AG08396 (cell line): ENCODE measurements at places on chromosomes 4 and X.

- DNase-seq: no peak
Observed at GRCh38 chrX:154698630-154699248, 45.4 kb upstream of the CTAG2 start.

DNA sequence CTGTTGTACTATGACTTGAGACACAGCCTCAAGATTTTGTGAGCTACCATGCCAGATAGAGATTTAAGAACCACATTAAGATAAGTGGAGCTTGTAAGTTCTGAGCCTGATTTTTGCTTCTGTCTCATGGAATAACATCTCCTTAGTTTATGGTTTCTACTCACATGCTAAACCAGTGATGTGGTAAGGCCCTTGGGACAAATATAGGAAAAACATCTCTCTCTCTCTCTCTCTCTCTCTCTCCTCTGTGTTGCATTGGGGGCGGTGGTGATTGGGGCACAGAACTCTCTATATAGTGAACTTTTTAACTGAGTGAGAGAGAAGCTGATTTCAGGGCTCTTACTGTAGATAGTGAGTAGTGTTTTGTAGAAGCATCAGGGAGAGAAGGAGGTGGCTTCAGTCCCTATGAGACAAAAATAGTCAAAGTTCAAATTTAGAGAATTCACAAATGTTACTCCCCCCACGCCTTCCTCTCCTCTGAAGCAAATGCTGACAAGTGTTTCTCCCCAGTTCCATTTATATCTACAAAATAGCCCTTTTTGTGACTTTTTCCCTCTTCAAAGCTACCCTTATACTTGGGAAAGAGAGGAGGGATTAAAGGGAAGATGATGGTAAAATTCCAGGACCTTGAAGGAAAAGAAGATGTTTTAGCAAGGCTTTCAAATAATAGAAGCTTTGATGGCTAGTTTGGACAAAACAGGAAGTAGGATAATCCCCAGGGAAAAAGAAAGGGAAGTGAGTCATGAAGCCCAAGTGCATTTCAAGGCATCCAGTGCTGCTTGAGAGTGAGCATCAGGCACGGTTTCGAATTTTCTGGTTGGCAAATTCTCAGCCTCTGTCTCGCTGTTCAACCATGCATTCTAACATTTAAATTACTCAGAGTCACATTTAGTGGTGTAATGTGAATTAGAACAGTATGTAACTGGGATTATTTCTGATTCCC lies 134.3 kb upstream of the AP1S2 start:
- DNase-seq: peak; percentile 34

DNA sequence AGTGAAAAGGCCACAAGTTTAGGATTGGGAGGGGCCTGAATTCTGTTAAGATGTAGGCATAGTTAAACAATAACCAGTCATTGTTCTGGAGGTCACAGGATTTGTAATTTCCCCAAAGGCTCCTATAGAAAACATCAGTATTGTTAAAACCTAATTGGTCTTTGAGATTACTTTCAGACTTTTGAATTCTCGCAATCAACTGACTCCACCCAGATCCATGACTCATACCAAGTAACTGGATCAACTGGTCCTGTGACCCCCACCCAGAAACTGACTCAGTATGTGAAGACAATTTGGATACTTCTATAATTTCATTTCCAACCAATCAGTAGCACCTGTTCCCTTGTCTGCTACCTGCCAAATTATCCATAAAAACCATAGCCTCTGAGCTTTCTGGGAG lies 28.4 kb downstream of the MAGEB16 start:
- no peak for DNase-seq

DNA sequence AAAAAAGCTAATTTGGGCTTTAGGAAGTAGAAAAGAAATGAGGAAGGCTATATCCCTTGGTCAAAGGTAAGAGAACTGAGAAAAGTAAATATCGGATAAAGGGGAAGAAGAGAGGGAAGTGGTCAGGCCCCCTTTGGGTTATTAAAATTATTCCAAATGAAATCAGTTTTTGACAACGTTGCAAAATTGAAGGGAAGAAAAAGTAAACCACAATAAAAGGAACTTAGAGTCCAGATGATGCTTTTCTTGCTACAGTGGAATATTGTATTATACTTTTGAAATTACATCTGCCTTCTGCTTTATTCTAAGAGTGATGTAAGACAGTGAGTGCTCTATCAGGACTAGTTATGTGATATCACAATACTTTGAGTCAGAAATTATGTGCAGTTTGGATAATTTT lies 59.4 kb upstream of the RBPJ start:
- DNase-seq: no peak

DNA sequence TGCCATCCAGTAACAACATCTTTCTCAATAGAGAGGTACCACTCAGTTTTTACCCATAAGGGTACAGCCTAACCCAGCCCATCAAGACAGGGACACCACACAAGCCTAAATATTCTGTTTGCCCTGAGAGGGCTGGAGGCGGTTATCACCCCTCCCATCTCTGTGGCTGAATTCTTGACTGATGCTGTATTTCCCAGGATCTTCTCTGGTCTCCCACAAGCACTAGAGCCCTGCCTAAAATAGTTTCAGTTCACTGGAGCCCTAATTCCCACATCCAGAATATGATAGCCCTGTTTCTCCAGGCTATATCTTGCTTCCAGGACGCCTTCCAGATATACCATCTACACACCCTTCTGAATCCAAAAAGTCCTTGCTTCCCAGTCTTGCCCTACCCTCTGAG lies 91.6 kb upstream of the NMU start:
- no peak for DNase-seq

GRCh38 chrX:13090339-13091110 lies 46.1 kb upstream of the FAM9C start:
- no peak for DNase-seq

- no peak for DNase-seq
Observed at GRCh38 chrX:104254442-104255115, at the start of gene ESX1. Gene ESX1 (minus strand): TSS chrX:104254933. CDS start chrX:104254849, 84 bp downstream.

GRCh38 chr4:48248559-48248953 lies 21.1 kb downstream of the TEC start:
- DNase-seq: no peak

DNA sequence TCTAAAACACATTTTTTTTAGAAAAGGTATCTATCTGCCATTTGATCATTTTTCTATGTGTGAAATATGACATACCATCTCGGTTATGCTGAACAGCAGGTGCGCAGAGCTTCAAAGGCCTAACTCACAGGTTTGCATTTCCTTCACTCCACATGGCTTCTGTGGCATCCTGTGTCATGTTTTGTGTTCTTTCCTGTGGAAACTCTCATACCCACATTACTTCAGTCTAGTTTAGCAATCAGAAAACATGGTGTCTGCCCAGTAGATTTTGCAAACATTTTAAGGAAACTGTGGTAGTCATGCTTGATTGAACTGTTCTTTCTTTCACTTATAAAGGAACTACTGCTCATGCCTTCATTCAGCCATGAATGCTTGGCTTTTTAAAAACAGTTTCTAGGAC lies 11.3 kb upstream of the ARAP2 start:
- DNase-seq: no peak

DNA sequence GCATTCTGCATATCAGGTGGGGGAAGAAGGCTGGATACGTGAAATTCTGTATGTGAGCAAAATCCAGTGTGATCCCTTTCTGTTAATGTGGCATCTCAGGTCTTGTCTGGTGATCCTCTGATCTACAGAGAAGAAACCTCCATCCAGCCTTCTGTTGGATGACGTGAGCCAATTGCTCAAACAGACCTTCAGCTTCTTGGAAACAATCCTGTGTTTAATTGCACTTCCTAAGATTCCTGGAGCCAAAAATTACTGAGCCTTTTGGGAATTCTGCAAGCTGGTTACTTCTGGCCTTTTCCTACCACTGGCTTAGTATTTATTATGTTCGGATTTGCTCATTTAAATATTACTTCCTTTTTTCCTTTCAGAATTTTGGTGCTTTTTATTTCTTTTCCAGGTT lies 51.2 kb downstream of the TRIML1 start:
- no peak for DNase-seq

DNA sequence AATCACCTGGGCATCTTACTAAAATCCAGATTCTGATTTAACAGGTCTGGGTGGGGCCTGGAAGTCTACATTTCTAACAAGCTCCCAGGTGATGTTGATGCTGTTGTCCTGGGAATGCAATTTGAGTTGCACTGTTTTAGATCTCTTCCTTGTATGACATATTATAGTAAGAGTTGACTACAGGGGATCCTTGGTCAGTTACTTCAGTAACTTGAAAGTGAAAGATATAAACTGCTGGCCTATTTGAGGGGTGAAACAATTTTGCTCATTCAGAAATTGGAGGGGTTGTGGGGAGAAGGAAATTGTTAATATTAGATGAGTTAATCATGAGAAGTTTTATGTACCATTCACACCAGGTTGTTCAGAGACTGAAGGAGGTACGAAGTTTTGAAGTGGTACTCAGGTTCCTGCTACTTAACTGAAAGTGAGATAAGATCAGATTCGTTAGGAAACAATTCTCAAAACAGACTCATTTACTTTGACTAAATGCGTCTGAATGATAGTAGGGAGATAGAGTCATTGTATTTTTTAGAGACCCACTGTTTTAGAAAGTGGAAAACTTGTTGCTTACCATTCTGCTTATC lies 12.5 kb downstream of the SH2D1A start:
- no peak for DNase-seq

DNA sequence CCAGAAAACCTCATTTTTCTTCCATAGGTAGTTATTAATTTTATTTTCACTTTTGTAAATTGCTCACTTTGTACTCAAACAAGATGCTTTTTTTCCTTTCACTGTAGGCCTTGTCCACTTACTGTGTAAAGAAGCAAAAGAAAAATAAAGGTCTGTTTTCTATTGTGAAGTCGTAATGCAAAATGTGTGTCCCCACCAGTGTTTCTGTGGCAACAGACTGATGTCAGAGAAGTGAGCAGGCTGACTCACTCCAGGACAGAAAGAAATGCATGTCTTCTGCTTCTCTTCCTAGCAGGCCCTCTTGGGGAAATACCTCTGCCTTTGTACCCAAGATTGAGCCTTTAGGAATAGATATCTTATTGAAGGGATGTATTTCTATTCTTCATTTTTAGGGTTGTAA lies 30.3 kb downstream of the INPP4B start:
- DNase-seq: peak; percentile 40

- no peak for DNase-seq
Observed at GRCh38 chr4:101020956-101021355, 326.4 kb downstream of the PPP3CA start.

GRCh38 chrX:37753384-37753783 lies 26.5 kb upstream of the CYBB start:
- no peak for DNase-seq

DNA sequence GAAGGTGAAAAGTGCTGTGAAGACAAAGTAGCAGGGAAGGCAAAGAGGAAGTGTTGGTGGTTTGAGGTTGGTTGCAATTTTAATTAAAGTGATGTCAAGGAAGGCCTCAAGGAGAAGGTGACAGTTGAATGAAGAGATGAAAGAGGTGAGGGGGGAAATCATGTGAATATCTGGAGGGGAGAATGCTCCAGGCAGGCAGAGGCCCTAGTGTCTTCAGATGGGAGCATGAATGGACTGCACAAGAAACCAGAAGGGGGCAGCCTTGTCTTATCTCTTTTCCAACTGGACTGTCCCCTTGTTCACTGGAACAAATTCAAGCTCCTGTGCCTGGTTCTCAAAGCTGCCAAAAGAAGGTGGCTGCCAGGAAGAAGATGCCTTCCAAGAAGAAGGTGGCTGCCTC lies 68.4 kb downstream of the MAOB start:
- DNase-seq: no peak

- no peak for DNase-seq
Observed at GRCh38 chrX:8044947-8045346, 117.7 kb upstream of the PNPLA4 start.

DNA sequence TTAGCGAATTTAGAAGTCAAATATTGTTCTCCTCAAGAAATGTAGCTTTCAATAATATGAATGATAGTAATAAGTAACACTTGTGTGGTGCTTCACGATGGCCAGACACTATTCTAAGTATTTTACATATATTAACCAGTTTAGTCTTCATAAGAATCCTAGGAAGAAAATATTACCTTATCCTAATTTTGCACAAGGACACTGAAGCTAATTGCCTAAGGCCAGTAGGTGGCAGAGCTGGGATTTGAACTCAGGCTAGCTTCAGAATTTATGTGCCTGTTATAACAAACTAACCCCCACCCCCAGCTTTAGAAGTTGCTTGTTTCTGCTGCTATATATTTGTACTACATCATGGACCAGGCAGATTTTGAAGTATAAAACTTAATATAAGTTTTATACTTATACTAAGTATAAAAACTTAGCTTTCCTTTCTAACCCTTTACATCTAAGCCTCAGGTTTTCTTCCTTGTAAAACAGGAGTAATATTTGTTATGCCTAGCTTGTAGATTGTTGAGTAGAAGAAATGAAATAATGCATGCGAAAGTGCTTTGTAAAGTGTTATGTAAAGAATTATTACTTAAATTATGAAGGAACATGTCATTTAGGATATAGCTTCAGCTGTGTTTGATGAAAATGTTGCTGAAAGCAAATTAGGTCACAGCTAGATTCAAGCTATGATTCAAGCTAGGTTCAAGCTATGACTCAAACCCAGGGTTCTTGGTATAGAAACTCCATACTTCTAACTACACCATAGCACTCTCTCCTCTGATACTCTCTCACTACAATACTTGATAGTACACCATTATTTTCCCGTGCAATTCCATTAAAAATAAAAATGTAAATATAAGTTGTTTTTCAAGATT lies 4.2 kb upstream of the CDS1 start:
- peak; percentile 26 for DNase-seq

- DNase-seq: no peak
Observed at GRCh38 chr4:172489861-172490260, 676.7 kb downstream of the GALNTL6 start.
